ENCODE measurements at places on chromosomes 16 and 17.

DNA sequence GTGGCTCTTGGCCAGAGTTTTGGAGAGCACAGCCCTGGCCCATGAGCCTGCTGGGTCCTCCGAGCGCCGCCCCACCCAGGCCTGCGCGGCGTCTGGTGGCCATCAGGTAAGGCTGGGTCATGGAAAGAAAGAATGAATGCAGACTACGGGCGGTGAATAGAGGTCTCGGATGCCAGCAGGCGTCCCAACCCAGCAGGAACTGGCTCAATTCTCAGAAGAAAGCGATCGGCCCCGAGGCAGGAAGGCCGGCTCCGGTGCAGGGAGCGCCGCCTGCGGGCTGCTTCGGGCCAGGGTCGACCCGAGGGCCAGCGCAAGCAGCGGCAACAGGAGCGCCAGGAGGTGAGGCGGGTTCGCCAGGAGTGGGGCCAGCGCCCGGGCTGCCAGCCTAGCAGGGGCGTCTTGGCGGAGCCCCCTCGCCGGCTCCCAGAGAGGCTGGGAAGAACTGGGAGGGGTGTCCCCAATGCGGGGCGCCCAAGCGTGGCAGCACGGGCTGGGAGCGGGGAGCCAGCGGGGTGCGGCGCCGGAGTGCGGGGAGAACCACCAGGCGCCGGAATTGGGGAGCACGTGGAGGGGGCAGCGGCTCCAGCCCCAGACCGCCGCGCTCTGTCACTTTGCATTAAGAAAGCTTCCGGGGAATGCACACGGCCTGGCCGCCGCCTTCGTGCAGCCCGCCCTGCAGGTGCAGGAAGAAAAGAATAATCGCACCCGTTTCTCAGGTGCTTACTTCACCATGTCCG, 7.1 kb upstream of the TMC5 start:
- no peak for DNase-seq

DNA sequence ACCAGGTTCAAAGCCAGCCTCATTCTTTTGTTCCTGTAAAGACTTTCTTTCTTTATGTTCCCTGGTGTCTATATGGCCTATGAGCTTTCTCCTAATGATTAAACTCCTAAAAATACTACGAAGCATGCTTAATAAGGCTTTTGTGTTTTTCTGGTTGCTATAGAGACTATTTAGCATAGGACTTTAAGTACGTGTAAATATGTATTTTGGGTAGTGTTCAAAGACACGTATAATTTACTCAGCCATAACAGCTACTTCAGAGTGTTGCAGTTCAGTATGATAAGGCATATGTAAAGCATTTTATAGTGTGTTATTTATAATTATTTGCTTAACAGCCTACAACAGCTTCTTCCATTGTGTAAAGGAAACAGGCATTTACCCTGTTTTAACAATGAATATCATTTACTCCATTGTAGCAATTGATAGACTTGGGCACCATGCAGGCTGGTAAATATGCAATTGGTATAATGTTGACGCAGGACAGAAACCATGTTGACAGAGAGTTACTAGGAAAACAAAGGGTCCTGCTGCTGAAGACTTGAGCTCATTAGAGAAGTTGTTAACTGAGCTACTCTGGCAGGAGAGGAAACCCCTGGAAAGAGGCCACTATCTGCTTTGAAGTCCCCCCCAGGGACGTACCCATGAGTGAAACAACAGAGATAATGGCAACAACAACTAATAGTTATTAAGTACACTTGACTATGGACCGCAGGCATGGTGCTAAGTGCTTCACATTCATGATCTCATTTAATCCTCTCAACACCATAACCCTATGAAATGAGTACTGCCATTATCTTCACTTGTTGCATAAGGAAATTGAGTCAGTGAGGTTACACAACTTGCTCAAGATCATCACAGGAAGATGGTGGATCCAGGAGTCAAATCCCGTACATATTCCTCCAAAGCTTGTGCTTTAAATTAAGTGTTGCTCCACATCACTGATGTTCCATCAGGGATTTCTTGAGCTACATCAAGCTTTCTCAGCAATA, 342.2 kb upstream of the DYNLRB2 start:
- no peak for DNase-seq

GRCh38 chr16:30377050-30377811, 2.6 kb downstream of the MYL11 start:
- peak; percentile 73 for DNase-seq

GRCh38 chr17:50206604-50207293, 5.3 kb upstream of the COL1A1 start:
- no peak for DNase-seq

- no peak for DNase-seq
These were observed 38.3 kb downstream of the TBX4 start for GRCh38 chr17:61490540-61490975.

DNA sequence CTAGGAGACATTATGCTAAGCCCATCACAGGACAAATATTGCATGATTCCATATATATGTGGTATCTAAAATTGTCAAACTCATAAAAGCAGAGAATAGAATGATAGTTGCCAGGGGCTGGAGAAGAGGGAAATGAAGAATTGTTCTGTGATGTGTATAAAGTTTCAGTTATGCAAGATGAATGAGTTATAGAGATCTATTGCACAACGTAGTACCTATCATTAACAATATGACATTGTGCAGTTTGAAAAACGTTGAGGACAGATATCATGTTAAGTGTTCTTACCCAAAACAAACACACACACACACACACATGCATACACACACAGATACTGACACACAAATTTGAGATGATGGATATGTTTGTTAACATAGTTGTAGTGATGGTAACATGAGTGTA, 871.6 kb upstream of the GOT2 start:
- DNase-seq = no peak

DNA sequence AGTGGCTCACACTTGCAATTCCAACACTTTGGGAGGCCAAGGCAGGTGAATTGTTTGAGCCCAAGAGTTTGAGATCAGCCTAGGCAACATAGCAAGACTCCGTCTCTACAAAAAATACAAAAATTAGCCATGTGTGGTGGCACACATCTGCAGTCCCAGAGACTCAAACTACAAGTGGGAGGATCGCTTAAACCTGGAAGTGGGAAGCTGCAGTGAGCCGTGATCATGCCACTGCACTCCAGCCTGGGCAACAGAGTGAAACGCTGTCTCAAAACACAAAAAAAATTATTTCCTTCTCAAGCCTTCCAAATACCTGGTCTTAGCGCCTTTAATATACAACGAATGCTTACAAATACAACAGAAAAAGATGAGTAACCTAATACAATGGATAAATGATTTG, 19.7 kb upstream of the CBX2 start:
- no peak for DNase-seq

DNA sequence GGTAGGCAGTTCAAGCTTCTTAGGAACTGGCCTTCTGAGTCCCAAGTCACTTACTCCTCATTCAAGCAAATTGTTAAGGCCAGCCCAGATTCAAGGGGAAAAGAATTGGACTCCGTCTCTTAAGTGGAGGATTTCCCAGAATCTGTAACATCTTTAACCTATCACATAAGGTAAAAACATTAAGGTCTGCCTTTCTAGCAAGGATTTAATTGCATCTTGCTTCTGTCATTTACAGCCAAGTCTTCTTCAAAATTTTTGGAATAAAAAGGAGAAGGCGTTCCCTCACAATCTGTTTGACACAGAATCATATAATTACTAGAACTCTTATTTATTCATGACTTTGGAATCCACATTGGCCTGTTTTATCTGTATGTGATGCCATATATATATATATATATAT, 56.5 kb upstream of the ADORA2B start:
- DNase-seq = no peak

- peak; percentile 17 for DNase-seq
These were observed 4.1 kb upstream of the C1QTNF1 start for GRCh38 chr17:79019632-79020584.

DNA sequence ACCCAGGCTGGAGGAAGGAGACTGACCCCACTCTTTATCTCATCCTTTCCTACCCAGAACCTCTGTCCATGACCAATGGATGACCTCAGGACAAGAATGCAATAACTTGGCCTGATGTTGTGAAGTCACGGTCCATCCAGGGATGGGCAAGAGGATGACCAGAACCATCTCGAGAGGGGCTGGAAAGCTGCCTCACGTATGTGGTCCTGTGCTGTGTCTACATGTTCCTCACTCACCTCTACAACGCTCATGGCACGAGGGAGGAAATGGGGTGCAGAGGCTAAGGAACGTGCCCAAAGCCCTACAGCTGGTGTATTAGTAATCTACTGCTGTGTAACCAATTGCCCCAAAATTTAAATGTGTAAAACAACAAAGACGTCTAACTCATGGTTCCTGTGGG, 7.3 kb upstream of the KCTD5 start:
- DNase-seq = no peak

DNA sequence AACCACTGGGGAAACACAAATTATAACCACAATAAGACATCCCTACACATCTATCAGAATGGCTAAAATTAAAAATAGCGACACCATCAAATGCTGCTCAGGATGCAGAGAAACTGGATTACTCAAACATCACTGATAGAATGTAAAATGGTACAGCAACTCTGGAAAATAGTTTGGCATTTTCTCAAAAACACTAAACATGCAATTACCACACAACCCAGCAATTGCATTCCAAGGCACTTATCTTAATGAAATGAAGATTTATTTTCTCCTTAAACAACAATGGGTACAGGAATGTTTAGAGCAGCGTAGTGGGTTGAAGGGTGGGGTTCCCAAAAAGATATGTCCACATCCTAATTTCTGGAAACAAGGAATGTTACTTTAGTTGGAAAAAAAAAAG, 309.0 kb upstream of the PMFBP1 start:
- no peak for DNase-seq

DNA sequence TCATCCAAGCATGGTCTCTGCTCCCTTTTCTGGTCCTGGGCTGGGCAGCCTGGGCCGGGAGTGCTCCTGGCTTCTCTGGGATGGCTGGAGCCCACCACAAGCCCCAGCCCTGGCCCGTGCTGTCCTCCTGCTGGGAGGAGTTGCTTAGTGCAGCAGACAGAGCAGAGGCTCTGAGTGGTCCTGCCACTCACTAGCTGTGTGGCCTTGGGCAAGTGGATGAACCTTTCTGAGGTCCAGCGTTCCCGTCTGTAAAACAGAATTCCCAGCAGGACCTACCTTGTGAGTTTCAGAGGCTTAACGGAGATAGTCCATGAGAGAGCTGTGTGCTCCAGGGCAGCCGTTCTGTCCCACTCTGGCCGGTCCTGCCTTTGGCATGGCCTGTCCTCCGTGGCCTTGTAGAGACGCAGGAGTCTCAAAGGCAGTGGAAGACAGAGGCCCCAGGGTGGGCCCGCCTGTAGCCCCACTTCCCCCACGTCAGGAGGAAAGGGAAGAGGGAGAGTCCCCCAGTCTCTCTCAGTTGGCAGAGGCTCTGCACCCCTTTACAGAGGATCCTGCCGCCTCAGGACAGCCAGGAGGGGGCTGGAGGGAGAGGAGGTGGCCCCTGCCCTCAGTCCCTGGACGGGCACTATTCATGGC, 7.8 kb downstream of the MYO15B start:
- no peak for DNase-seq

DNA sequence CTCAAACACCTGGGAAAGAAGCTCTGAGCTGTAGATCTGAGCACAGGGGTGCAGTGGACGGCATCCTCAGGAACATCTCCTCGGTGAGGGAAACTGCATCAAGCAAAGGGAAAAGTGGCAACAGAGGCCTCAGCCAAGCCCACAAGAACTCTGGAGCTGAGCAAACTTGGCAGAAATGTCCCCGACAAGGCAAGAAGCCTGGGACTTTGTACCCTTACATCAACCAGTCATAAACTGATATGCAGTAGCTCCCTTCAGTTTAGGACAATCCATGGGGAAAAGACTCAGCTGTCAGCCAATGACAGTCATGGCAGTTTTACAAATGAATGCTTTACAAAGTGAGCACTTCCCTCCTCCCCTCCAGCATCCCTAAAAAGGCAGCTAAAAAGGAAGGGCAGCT, 210.0 kb upstream of the DYNLRB2 start:
- no peak for DNase-seq

- DNase-seq = no peak
These were observed 4.9 kb downstream of the MAP3K14 start for GRCh38 chr17:45311760-45312476.

- DNase-seq = no peak
These were observed 9.3 kb downstream of the HAP1 start for GRCh38 chr17:41725134-41725533.

DNA sequence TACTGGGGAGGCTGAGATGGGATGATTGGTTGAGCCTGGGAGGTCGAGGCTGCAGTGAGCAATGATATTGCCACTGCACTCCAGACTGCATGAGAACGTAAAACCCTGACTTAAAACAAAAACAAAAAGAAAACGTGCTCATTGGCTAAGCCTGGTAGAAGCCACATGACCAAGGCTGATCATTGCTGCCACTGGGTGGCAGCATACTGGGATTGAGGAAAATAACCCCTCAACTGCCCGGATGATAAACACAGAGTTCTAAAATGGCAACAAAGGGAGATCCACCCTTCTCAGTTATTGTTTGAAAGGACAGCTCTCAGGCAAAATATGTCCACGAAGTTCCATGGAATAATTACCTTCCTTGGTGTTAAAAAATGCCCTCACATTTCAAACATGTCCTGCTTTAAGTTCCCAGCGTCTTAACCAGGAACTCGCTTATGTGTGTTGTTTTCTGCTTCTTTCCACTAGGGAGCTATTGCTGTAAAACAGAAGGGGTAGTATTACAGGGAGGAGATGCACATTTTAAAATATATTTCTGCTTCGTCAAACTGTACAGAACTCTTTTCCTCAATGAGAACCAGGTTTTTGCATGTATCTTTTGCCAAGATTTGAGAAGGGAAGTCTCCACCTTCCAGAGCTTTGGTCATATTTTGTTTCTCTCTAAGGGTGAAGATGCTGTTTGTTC, 675.3 kb downstream of the MAF start:
- DNase-seq = no peak

DNA sequence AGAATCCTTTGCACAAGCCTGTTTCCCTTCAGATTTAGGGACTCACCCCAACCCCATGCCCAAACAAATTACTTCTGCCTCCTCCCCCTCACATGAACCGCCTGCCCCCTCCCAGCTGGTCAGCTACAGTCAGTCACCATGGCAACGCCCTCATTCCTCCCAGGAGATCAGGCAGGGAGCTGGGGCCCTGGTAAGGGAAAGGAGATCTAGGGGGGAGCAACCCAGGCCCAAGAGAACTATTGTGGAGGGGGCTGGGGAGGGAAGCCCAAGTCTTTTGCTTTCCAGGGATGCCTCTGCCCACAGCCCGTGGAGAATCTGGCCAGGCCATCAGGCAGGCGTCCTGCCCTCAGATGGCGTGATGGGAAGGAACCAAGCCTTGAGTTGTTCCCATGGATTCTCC, 2.8 kb downstream of the FAM171A2 start:
- no peak for DNase-seq

- no peak for DNase-seq
These were observed 393.0 kb downstream of the HAPSTR1 start for GRCh38 chr16:9484426-9484825.

DNA sequence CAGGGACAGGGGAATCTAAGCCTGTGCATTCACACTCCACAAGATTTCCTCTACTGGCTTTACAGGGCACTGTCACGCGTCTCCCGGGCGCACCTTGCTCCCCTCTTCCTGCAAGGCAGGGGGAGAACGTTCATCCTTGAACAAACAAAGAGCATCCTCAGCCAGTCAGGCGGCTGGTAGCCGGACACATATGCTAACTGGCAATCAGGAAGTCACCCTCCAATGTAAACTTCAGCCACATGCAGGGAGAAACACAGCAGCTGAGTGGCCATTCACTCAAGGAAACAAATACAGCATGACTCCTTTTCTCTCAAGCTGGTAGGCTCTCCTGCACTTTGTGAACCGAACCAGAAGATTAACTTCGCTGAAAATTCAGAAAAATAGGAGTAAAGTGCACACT, 10.8 kb upstream of the HSBP1 start:
- no peak for DNase-seq
